ENCODE measurements at places on chromosomes 2 and 18.
A peak's percentile ranks its signal among the peaks of the same experiment; 100 is the strongest.

GRCh38 chr2:163558251-163559021, 177.4 kb downstream of the FIGN start:
- no peak for DNase-seq

DNA sequence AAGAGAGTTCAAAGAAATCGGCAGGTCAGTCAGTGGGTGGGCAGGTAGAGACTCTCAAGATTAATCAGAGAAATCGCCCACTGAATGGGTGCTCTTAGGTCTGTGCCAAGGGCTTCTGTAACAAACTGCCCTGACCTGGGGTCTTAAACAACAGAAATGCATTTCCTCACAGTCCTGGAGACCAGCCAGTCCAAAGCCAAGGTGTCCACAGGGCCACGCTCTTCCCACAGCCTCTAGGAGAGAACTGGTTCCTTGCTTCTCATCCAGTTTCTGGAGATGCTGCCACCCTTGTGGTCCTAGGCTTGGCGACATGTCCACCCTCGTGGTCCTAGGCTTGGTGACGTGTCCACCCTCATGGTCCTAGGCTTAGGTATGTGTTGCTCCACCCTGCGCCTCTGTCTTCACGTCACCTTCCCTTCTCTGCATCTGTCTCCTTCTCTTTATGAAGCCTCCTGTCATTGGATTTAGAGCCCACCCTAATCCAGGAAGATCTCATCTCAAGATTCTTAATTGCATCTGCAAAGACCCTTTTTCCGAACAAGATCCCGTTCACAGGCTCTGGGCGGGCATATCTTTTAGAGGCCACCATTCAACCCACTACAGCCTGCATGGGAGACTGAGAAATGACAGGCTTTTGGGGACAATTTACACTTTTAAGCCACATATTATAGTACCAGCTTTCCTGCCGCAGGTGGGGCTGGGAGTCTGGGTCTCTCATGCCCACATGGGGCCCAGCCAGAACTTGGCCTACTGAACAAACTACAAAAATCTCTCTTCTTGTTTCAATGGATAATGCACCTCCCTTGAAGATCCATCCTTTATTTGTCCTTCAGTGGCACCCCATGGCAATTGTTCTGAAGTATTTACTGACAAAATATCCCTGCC, 161.3 kb downstream of the ASB1 start:
- DNase-seq: no peak

DNA sequence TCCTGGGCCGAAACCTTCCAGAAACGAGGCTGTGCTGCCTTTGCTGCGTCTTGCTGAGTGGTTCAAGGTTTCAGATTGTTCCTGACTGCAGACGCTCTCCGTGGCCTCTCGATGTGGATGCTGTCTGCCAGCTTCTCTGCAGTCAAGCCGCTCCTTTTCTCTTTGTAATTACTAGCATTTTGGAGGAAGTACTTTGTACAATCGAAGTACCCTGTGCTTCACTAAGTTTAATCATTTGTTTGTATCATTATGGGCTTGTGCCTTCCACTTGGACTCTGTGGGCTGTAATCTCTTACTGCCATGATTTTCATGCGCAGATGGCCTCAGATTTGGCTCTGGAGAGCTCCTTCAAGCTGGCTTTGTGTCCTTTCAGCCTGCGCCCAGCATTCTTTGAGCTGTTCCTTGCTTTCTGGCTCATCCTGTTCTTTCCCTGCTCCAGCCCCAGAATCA, 49.3 kb downstream of the TRAF3IP1 start:
- no peak for DNase-seq

GRCh38 chr2:81077396-81077795, 772.8 kb upstream of the LRRTM1 start:
- DNase-seq: no peak

DNA sequence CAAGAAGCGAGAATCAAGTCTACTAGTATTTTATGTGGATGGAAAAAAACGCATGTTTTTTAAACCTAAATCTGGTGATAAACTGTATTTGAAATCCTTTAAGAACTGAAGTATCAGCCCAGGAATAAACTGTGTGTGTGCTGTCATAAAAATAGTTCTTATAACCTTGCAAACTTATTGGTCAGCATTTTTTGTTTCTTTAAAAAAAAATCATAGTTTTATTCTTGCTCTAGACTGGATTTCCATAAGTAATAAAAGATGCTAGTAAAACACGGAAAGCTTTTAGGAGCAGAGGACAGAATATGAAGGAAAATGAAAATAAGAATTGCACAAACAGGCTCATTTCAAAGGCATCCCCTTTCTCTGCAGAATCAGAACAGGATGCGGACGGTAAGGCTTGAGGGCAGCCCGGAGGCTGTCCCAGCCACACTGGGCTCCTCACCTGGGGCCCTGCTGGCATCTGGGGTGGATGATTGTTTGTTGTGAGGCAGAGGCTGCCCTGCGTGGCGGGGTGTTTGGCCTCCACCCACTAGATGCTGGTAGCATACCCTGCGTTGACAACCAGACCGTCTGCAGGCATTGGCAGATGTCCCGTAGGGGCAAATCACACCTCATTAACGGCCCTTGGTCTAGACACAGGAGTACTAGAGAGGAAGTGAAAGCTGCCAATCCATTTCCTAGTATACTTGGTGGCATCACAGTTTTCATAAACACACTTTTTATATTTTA, 52.5 kb downstream of the MBP start:
- no peak for DNase-seq

- DNase-seq: no peak
Observed at GRCh38 chr18:34544930-34545329, 165.2 kb upstream of the DTNA start.

- no peak for DNase-seq
Observed at GRCh38 chr2:183348492-183348891, 224.2 kb downstream of the NUP35 start.

DNA sequence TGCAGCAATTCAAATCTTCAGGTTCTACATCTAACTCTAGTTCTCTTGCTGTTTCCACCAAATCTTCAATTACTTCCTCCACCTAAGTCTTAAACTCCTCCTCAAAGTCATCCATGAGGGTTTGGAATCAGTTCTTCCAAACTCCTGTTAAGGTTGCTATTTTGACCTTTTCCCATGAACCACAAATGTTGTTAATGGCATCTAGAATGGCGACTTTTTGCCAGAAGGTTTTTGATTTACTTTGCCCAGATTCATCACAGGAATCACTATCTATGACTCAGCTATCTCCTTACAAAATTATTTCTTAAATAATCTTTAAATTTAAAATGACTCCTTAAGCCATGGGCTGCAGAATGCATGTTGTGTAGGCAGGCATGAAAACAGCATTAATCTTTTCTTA, 368.9 kb upstream of the TNP1 start:
- DNase-seq: no peak

DNA sequence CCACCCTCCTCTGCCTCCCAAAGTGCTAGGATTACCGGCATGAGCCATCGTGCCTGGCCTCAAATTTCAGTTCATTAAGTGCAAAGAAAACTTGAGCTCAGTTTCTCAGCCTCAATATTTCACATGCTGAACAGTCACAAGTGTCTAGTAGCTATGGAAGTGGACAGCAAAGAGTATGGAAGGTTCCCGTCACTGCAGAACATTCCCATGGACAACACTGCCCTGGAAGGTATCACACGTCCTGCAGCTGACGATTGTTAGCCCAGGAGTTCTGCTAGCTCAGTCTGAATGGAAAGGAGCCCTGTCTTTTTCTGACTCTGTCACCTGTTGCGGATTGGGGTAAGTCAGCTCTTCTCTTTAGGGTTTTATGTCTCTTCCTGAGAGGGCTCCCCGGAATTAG, 86.2 kb upstream of the PTPRM start:
- DNase-seq: no peak

DNA sequence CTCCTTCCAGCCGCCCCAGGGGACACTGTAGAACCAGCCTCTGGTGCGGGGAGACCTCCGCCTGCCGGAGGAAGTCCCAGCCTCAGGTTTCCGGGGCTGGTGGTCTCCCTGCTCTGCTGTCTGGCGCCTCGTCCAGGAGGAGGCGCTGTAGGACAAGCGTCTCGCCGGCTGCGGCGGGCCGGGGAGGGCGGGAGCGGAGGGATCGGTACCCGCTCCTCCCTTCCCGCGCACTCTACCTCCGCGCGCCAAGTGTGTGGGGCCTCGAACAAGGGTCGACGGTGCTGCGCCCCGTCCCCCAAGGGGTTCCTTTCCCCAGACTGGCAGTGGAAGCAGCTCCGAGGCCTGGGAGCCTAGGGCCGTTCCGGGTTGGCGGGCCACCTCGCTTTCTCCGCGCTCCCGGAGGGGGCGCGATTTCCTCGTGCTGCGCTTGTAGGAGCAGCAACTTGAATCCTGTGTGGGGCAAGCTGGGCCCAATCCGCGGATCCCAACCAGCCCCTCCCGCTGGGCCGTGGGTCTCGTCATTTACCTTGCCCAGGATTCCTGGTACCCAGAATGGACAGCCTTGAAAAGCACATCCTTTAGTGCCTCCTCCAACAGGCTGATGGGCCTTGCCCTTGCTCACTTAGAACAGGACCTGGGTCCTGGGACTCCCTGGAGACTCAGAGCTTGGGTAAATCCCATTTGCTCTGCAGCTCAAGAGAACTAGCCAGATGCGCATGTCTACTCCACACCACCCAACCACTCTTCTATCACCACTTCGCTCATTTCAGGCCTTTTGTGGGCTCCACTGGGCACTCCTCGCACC, 10.6 kb upstream of the HOXD4 start:
- peak; percentile 86 for DNase-seq

GRCh38 chr2:217970206-217970605, 32.6 kb downstream of the TNS1 start:
- DNase-seq: no peak

DNA sequence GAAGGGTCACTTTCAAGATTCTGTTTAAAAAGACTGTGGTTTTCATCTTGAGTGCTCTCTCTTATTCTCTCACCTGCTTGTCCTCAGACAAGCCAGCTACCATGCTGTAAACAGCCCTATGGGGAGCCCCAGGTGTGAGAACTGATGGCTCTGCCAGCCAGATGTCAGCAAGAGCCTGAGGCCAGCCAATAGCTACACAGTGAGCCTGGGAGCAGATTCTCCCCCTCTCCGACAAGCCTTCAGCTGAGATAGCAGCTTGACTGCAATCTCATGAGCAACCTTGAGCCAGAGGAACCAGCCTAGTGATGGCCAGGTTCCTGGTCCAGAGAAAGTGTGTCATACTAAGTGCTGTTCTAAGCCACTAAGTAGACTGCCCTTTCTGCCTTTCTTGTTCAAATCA, 272.1 kb downstream of the NAPG start:
- DNase-seq: no peak

DNA sequence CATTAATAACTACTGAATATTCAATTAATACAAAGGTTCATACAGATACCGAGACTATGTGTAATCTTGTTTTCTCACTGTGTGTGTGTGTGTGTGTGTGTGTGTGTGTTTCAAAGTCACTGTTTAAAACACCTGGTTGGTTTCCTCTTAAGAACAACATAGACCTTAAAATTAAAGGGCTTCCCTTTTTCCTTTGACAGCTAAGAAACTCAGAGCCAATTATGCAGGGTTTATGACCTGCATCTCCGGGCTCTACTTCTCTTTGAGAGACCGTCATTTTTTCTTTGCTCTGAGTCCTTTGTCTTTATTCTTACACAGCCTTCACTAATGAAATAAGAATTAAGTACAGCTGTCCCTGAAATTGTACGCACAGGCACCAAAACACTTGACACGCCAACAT, 145.6 kb downstream of the HDAC4 start:
- DNase-seq: no peak
